ENCODE measurements at places on chromosomes 5 and 9.

GRCh38 chr5:7794823-7795222 is 56.1 kb downstream of the CFAP90 start:
- DNase-seq: no peak

DNA sequence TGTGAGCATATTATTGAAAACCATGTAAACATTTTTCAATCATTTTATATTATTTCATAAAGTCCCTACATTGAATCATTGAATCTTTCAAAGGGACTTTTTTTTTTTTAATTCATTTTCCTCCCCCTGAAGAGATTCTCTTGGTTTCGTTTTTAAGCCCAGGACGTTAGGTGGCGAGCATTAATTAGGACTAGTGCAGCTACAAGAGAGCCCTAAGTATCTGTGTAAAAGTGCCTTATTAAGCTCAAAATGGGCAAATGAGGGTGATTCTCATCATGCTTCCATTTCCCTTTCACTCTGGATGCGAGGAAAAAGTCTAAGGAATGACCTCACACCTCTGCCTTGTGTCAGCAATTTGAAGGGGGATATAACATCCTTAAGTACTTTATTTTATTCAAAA is 517.9 kb upstream of the ITGA1 start:
- DNase-seq: no peak

DNA sequence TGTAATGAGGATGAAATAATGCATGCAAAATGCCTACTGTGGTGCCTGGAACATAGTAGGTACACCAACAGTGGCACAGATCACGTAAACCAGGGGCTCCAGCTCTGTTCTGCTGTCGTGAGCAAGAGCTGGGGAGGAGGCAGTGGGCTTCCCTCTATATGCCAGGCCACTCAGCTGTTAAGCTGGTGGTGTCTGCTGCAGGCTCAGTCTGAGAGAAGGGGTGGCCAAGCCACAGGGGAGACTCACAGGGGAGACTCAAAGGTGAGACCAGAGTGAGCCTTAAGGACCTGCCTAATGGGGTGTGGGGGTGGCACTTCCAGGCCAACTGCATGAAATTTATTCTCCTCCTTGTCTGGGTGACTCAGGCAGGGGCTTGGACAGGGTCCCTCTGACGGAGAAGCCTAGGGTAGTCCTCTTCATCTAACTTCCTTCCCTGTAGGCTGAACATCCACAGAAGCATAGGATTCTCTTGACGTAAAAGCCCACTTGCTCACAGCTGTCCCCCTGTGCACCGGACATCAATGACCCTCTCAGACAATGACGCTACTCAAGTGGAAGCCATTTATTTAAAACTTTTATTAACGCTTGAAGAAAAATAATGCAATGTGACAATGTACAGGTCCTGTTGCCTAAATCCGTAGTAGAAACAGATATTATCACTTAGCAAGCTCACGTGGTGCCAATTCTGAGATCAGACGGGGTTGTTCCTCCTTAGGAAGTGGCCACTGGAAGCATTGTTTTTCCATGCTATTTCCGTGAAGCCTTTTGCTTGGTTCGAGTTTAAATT is 13.9 kb downstream of the STC2 start:
- peak; percentile 79 for DNase-seq

GRCh38 chr9:120893611-120894307 is 16.8 kb upstream of the PHF19 start:
- DNase-seq: no peak

- DNase-seq: no peak
These were observed 7.7 kb upstream of the SLC35D2 start for GRCh38 chr9:96391021-96391765.

GRCh38 chr9:78062710-78063109 is 31.1 kb upstream of the GNAQ start:
- no peak for DNase-seq

DNA sequence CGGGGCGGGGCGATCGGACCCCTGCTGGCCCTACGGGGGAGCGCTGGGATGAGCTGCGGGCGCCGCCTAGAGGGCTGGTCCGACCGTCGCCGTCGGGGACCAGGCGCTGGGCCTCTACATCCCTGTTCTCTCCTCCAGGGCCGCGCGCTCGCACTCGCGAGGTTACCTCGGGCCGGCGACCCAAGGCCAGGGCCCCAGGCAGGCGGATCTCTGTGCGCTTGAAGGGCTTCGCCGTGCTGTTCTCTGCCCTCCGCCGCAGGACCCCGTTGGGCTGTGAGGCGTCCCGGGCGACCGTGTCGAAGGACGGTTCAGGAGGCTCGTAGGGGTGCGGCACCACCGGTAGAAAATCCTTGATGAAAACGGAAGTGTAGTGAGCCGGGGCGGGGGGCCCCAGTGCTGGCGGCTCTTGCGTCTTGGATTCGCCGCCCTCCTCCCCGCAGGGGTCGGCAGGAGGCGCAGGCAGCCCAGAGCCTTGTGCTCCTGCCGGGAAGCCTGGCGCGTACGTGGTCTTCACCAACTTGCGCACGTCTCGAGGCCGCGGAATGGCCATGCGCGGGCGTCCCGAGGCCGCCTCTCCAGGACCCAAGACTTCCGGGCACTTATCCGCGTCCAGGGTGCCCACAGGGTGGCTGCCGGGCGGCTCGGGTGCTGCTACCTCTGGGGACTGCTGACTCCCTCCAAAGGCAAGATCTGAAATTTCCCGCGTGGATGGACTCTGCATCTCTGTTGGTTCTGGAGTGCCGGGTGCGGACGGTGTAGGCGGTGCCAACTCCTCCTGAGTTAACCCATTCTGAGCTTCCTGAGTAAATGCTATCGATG is 2.0 kb downstream of the PROB1 start:
- DNase-seq: peak; percentile 64

DNA sequence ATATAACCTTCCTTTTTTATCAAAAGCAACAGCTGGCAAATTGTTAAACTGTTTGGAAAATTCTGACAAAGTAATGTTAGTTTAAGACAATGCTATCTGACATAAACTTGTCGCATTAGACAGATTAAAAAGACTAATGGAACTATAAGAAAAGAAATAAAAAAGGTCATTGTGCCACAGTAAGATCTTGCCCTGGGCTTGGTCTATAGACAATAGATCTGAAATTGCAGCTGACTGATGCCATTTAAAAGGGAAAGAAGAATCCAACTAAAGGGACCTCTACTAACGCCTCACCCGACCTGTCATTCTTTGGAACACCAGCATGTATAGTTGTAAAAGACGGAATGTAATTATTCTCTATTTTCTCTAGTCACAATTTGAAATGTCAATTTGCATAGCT is 644.4 kb upstream of the GRAMD2B start:
- DNase-seq: no peak

- no peak for DNase-seq
These were observed 54.4 kb downstream of the ZNF622 start for GRCh38 chr5:16411235-16411634.

- DNase-seq: peak; percentile 9
These were observed 34.1 kb downstream of the ZMAT2 start for GRCh38 chr5:140734354-140734753.

DNA sequence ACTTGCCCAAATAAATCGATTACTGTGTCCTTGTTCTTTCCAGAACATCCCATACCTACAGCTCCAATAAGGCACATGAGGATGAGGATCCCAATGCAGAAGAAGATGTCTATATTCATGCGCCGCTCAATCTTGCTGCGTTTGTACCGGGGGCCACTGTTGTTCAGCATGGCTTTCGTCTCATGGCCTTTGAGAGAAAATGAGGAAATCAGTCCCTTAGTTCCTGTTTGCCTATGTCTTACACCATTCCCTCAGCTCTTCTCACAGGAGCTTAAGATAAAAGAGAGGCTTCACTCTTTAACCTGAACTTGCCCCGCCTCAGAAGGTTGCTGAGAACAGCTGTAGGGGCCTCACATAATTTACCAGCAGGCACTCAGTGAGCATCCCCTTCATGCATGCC is 211.6 kb downstream of the ATP10B start:
- DNase-seq: no peak

DNA sequence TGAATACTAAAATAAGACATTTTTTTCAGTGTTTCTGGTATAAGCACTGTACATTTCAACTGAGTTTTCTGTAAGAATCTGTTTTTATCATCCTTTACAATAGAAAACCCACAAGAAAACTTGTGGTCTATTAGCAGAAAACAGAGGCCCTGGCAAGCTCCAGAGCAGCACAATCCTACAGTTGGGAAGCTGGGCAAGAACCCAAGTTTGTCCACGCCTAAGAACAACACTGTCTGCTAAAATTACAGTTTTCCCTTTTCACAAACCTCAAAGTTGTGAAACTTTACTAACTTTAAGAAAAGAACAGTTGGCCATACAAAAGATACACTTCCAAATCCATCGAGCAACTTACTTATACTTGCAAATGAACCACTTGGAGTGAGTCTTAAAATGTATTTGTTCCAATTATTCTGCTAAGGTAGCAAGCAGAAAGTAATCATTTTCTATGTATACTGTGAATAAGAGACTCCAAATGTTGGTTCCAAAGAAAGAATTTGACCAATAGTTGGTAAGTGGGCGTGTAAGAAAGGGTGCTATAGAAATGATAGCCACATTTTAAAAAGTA is 982.0 kb upstream of the ARRDC3 start:
- DNase-seq: no peak

DNA sequence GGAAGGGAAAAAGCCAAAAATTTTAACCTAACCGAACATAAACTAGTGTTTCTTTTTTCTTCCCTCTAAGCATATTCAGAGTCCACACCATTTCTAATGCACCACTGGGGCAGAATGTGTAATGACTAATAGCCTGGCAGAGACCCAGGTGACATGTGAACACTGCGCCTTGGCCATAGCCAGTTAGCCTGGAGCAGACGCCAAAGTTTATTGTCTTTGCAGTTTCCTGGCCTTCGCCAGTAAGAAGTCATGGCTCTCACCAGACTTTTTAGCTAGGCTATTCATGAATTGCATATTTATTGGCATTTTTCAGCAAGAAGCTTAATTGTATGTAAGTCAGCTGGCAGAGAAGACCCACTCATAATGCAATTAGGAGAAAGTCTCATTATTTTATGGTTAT is 182.8 kb upstream of the SLC27A6 start:
- peak; percentile 81 for DNase-seq

GRCh38 chr5:145976431-145977155 is 40.2 kb downstream of the SH3RF2 start:
- peak; percentile 67 for DNase-seq

GRCh38 chr9:76022317-76022716 is 131.8 kb downstream of the PCSK5 start:
- DNase-seq: no peak

GRCh38 chr5:57368010-57368409 is 114.6 kb downstream of the ACTBL2 start:
- DNase-seq: peak; percentile 11

DNA sequence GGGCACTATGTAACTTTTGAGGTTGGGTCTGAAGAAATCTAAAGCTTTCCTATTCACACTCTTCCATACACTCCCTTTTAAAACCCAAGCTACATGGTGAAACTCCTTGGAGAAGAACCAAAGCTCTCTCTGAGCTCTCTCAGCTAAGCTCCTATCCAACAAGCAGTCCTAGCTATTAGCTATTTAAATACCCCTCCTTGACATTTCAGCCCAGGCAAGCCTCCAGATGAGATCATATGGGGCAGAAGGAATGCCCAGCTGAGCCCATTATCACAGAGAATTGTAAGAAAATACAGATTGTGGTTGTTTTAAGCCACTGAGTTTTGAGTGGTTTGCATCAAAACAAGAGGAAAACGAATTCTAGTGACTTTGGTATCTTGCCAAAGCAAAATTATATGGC is 15.2 kb downstream of the HSPB3 start:
- peak; percentile 70 for DNase-seq

- DNase-seq: no peak
These were observed 55.9 kb upstream of the NKD2 start for GRCh38 chr5:952597-953271.

DNA sequence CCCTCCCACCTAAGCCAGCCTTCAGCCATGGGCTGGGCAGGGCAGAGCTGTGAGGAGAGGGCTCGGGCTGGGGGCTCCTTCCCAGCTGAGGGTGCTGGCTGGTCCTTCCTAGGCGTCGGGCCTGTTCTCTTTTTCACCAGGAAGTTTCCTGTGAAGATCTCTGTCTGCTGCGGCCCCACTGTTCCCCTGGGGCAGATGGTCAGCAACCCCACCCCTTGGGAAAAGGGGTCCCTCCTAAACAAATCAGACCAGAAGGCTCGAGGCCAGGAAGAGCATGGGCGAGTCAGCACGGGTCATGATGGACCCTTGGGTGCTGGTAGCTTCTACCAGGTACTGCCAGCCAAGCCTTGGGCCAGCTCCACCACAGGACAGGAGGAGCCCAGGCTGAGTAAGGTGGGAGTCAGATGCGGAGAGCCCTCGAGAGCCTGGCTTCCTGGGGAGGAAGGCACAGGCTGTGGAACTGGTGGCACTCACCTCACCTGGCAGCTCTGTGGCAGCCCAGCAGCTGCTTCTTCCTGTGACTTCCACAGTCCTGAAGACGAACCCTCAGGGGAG is 3.5 kb downstream of the CACNA1B start:
- DNase-seq: no peak

DNA sequence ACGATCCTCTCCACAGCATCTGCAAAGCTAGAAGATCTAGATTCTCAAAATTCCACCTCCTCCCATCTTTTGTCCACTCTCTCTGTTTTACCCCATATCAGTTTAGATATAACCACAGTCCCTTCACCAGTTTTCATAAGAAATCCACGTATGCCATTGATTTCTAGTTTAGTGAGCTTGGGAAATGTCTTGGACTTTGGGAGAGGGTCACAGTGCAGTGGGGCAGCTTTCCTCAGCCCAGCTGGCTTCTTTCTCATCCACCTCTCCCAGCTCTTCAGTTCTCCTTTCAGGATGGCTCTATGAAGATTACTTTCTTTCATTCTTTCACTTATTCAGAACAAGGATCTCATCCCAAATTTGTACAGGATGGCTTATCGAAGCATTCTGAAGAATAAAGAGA is 203.9 kb upstream of the ADCY2 start:
- no peak for DNase-seq

DNA sequence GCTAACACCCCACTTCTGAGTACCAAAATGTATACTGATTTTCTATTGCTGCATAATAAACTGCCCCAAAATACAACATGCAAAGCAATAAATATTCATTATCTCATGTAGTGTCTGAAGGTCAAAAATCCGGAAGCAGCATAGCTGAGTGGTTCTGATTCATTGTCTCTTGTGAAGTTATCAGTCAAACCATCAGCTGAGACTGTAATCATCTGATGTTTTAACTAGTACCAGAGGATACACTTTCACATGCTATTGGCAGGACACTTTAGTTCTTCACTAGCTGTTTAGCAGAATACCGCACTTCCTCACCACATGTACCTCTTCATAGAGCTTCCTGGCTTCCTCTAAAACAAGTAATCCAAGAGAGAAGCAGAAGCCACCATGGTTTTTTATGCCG is 12.7 kb upstream of the TMEM161B start:
- no peak for DNase-seq

DNA sequence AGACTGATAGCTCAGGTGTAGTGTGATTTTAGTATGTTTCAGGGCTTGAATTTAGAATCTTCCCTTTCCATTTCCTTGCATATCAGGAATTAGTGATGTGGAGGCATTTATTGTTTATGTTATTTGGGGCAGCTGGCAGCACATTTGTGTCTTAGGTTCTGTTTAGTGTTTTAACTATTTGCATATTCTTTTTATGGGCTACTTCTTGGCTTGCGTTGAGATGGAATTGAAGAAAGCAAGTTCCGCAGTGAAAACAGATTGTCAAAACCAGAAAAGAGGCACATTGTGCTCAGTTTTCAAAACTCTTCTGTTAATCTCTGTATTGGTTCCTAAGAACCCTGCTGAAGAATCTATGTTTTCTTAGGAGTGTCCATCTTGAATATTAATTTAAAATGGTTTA is 80.3 kb downstream of the ZSWIM6 start:
- DNase-seq: no peak

Data from fibroblast of skin of back (primary cell).